ENCODE measurements at places on chromosomes 6 and 20.
A peak's percentile ranks its signal among the peaks of the same experiment; 100 is the strongest.

DNA sequence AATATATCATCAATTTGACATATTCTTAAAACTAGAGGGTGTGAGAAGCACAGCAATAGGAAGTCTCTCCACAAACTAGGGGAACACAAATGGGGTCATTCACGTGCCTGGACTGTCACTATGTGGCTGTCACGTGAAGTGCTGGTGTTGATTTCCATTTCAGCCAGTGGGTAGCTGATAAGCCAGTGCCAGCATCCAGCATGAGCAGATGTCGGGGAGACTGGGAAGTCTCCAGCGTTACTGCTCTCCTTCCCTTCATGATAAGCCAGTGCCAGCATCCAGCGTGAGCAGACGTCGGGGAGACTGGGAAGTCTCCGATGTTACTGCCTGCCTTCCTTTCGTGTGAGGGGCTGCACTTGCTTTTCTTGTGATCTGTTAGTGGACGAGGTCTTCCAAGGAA is 5.6 kb upstream of the SLC17A9 start:
- DNase-seq: no peak

DNA sequence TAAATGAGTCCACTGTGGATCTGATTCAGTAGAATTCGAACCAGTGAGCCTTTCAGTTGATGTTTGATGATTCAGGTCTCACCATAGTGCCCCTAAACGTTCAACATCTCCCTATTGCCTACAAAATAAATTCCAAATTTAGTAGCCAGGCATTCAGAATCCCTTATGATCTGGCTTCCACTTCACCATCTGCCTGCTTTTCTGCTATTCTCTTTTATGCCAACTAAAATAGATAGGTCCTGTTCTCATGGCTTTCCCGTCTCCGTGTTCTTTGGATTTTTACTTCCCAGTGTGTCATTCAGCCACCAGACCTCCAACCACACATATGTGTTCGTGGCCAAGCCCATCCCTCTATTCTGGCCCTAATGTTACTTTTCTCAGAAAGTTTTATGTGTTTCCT is 410.4 kb downstream of the LMBRD1 start:
- DNase-seq: no peak

- DNase-seq: no peak
These were observed 11.0 kb upstream of the PDSS2 start for GRCh38 chr6:107470364-107470763.

DNA sequence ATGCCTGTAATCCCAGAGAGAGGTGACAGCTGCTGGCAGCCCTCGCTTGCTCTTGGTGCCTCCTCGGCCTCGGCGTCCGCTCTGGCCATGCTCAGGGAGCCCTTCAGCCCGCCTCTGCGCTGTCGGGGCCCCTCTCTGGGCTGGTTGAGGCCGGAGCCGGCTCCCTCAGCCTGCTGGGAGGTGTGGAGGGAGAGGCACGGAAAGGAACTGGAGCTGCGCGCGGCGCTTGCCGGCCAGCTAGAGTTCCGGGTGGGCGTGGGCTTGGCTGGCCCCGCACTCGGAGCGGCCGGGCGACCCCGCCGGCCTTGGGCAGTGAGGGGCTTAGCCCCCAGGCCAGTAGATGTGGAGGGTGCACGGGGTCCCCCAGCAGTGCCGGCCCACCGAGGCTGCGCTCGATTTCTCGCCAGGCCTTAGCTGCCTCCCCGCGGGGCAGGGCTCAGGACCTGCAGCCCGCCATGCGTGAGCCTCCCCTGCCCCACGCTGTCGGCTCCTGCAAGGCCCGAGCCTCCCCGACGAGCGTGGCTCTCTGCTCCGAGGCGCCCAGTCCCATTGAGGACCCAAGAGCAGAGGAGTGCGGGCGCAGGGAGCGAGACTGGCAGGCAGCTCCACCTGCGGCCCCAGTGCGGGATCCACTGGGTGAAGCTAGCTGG is 34.6 kb downstream of the C6orf52 start:
- no peak for DNase-seq

- no peak for DNase-seq
These were observed 83.5 kb upstream of the PROKR2 start for GRCh38 chr20:5400164-5400762.

DNA sequence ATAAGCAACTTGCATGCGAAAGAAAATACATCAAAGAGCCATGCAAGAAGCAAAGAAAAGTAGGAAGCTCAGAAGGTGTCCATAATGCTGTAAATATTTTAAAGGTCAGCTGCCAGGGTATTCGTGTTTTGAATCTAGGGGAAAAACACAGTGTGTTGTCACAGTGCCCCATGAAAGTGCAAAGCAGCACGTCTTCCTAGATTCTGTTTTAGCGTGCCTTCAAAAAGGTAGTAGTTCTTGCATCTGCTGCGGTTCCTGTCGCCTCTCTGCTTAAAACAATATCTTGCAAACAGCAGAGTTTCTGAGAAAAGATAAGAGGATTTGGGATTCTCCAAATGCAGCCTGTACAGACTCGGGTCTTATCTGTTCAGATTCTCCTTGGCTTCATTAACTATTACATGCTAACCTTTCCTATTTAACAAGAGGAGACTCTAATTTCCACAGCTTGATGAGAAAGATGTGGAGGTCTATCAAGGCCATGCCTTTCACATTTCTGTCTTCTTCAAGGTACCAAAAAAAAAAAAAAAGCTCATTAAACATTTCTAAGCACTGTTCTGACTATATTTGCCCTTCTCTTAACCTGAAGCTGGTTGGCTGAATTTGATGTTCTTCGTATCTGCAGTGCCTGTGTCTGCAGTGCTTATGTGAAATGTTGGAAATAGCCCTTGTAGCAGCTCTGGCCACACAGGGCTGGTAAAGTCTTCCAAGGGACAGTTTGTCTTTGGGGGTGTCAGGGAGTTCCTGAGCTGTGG is 297.5 kb downstream of the ADGB start:
- no peak for DNase-seq

- no peak for DNase-seq
These were observed 765.0 kb downstream of the HDGFL1 start for GRCh38 chr6:23334360-23334759.

GRCh38 chr6:10578723-10579122 is 57.6 kb downstream of the GCNT2 start:
- DNase-seq: no peak

GRCh38 chr20:2089447-2089846 is 12.2 kb upstream of the STK35 start:
- no peak for DNase-seq

DNA sequence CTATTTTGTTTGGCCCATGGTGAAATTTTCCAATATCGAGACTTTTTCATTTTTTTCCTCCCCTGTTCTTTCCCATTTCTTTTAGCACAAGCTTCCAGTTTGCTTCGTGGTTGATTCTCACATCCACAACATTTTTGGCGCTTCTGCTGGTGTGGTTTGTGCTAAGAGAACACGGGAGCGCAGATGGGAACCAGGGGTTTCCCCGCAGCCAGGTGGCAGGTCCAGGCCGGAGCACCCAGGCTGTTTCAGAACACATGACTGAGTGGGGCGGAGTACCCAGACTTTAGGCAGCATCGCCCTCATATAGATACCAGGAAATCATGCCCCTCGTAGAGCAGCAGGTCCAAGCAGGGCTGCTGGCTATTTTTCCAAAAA is 58.0 kb downstream of the SYTL3 start:
- DNase-seq: no peak

- no peak for DNase-seq
These were observed 211.1 kb downstream of the GMDS start for GRCh38 chr6:2034256-2034655.

GRCh38 chr6:138160329-138161087 is 1.2 kb upstream of the ARFGEF3 start:
- DNase-seq: no peak

DNA sequence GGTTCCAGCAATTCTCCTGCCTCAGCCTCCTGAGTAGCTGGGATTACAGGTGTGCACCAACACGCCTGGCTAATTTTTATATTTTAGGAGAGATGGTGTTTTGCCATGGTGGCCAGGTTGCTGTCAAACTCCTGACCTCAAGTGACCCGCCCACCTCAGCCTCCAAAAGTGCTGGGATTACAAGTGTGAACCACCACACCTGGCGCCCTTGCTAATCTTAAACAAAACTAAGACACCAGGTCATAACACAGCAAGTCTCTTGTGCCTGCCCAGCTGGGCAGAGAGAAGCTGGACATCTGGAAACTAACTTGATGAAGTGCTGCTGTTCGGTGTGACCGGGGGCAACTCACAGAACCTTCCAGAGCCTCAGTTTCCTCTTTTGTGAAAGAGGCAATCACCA is 68.0 kb downstream of the PPP1R3G start:
- DNase-seq: no peak

GRCh38 chr6:14930366-14930989 is 315.4 kb upstream of the JARID2 start:
- DNase-seq: no peak

GRCh38 chr6:75603106-75603420 is 1.4 kb downstream of the SENP6 start:
- no peak for DNase-seq

DNA sequence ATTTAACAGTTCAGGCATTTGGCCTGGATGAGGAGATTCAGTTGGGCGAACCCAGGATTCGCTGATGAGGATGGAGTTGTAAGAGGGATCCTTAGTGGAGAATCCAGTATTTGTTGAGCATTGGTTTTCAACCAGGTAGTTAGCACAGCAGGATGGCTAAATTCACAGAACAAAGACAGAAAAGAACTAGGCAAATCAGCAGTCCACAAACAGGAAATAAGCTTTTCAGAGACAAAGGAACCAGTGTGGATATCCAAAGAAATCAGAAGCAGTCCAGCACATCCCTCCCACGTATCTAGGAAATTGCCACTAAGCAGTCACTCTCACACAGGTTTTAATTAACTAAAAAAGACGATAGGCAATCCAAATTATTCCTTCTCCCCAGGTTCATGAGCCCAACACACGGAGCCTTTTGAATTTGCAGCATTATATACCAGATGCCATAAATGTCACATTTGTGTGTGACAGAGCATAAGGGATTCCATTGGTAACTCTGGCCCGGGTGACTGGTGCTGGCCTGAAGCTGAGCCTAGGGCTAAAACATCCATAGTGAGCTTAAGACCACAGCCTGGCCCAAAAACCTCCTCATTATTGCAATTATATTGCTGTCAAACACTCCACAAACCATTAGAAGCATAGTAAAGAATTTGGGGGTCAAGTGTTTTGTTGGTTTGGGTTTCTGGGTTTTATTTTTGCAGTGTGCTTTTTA is 131.5 kb downstream of the SOBP start:
- DNase-seq: no peak

GRCh38 chr6:11353921-11354389 is 121.5 kb upstream of the NEDD9 start:
- peak; percentile 51 for DNase-seq

GRCh38 chr6:160798625-160799024 is 96.6 kb downstream of the PLG start:
- DNase-seq: no peak

GRCh38 chr6:23176471-23176870 is 607.1 kb downstream of the HDGFL1 start:
- no peak for DNase-seq

DNA sequence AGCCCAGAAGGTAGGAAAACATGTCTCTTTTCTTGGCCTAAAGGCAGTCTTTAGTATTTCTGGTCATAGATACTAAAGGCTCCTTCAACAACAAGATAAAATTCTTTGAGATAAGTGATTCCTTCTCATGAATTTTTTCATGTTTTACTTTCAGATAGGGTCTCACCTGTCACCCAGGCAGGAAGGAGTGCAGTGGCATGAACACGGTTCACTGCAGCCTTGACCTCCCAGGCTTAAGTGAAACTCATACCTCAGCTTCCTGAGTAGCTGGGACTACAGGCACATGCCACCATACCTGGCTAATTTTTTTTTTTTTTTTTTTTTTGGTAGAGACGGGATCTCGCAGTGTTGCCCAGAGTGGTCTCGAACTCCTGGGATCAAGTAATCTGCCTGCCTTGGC is 9.1 kb downstream of the PNLDC1 start:
- DNase-seq: no peak

DNA sequence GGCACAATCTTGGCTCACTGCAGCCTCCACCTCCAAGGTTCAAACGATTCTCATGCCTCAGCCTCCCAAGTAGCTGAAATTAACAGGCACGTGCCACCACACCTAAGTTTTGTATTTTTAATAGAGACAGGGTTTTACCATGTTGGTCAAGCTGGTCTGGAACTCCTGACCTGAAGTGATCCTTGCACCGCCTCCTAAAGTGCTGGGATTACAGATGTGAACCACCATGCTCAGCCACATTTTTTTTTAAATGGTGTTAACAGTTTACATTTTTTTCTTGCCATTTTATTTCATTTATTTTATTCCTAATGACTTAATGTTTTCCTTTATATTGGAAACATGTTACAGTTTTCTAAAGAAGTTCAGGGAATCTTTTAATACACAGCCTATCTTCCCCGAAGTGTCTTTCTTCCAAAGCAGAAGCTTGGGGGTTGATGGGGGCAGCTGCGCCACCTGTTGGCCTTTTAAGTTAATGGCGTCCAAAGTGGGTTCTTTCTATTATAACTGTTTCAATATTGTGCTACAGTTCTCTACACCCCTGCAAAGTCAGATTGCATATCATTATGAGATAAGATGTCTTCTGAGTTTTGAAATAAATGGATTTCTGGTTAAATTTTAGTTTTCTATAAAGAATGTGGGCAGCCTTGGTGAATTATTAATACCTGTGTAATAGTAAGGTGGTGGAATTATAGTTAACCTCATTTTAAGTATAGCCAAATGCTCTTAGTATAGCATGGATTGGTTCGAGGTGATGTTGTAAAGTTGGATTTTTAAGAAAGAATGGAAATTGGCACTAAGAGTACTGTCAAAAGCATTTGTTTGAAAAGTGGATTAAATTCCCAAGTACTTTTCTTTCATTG is 42.0 kb upstream of the PLCG1 start:
- DNase-seq: peak; percentile 27

- no peak for DNase-seq
These were observed 148.2 kb upstream of the MLN start for GRCh38 chr6:33952016-33952415.

DNA sequence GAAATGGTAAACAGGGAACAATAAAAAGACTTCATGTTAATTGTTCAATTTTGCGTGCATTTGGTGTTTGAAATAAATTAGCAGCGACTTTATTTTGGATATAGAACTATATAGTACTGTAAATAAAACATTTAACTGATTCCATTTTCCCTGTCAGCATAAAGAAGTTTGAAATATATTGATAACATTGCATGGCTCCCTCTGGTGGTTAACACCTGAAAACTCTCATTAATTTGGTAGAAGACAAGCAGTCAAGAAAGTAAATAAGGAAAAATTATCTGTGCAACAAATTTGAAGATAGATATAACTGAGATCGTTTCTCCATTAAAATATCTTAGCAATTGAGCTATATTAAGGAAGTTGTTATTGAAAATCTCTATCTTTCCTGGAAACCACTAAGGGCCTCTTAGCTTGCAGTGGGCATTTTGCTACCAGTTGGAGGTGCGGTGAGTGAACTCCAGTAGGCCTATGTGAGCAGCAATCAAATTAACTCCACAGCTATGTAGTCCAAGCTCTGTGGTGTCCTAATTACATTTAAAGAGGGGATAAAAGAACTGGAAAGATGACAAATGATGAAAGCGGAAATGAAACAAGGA is 435.7 kb upstream of the FKBP1C start:
- no peak for DNase-seq

All from activated T-helper 9 cell treated with anti-CD3 and anti-CD28 coated beads, Interleukin-2, amount 50 U/mL, for 16 hours (primary cell).